ENCODE measurements at places on chromosomes 11 and 22. TPM values are rescaled to one million over a fixed set of nuclear protein-coding genes. Genes with fewer than 3 reads are reported as not detected.

DNA sequence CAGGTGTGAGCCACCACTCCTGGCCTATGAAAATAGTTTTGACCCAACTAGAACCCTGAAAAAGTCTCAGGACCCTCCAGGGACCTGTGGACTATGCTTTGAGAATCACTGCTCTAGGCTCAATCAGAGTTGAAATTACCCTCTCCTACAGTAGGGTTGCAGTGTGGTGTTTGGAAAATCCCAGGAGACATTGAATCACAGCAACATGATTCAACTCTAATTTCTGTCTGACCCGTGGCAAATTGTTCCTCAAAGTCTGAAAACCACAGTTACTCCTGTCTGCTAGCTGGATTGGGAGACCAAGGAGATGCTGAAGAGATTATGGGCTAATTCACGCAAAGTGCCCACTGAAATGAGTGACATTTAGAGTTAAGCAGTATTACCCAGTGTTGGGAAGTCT is 5.4 kb upstream of the MTMR3 start:
- no peak for DNase-seq

Gene SCGB1A1
- 2.7 TPM for total RNA-seq

Gene JRKL
- total RNA-seq, result 12.9 TPM

GRCh38 chr11:112100462-112100861 is 13.8 kb downstream of the SDHD start:
- no peak for DNase-seq

- no peak for DNase-seq
Measured at GRCh38 chr11:96635655-96636054, 245.8 kb downstream of the JRKL start.

Gene MYOD1
- total RNA-seq, result not detected

GRCh38 chr11:102546427-102546826 is 15.9 kb upstream of the MMP7 start:
- no peak for DNase-seq

Gene SELENOH
- 120 TPM for total RNA-seq

Data from mucosa of gallbladder (tissue), 1 donor.